ENCODE measurements at places on chromosomes 13 and 19.

GRCh38 chr19:15264061-15264932 is 32.0 kb upstream of the EPHX3 start:
- DNase-seq, result peak; percentile 76

DNA sequence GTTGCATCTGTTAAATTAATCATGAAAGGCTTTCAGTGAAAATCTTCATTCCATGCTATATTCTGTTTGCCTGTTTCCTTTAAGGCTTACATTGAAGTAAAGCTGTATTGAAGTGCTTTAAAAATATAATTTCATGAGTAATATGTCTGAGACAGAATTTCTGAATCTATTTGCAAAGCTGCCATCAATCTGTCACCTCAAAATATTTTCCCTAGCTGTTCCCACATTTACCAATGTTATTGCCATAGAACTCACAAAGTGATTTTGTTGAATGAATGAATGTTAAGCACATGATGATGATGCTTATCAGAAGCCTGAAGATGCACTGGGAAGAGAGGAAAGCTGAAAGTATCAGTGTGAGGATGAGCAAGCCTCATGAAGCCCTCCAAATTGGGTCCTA is 115.8 kb downstream of the NHLRC3 start:
- no peak for DNase-seq

- DNase-seq, result peak; percentile 76
These were observed 5.6 kb downstream of the UHRF1 start for GRCh38 chr19:4914736-4915501.

GRCh38 chr19:28489776-28490175 is 723.2 kb downstream of the UQCRFS1 start:
- no peak for DNase-seq

- DNase-seq, result no peak
These were observed 23.2 kb upstream of the CYP4F8 start for GRCh38 chr19:15591796-15592195.

DNA sequence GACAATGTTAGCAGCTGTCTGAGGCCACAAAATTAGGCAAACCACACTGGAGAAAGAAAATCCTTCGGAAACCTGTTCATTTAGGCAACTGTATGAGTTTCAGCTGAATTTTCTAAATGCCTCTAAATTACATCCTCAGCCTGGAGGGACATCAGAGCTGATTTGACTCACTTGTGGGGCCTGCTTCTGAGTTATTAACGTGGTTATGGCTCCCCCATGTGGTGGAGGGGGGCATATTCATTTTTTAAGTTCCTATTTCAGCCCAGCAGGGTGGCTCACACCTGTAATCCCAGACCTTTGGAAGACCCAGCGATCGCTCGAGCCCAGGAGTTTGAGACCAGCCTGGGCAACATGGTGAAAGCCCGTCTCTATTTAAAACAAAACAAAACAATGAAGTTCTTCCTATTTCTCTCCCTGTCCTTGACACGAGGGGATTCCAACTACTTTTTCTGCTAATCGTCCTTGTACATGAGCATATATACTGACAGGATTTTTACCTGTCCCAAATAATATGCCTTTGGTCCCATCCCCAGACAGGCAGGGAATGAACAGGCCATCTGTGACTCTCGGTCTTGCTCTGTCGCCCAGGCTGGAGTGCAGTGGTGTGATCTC is 31.5 kb upstream of the HIF3A start:
- peak; percentile 68 for DNase-seq

All from activated naive CD4-positive, alpha-beta T cell treated with Interleukin-2 at 50 U/mL for 16 hours (primary cell).